ENCODE measurements at places on chromosomes 11 and 22. TPM values are rescaled to one million over a fixed set of nuclear protein-coding genes. Genes with fewer than 3 reads are reported as not detected.

SHISA8 gene
- total RNA-seq: 0.16 TPM

MAJIN gene
- not detected for total RNA-seq

DCHS1 gene
- 1.4 TPM for total RNA-seq

OR6A2 gene
- total RNA-seq: 0.08 TPM

ANKK1 gene
- total RNA-seq: 0.72 TPM

BIK gene
- 22.9 TPM for total RNA-seq

OR5J2 gene
- total RNA-seq: not detected

ARHGAP8 gene
- total RNA-seq: 8.9 TPM

KCNJ11 gene
- total RNA-seq: 0.36 TPM

TEX54 gene
- not detected for total RNA-seq

AIFM3 gene
- total RNA-seq: 1.5 TPM

PIH1D2 gene
- 1.6 TPM for total RNA-seq

OR51E2 gene
- not detected for total RNA-seq

CSRP3 gene
- total RNA-seq: not detected

C22orf42 gene
- total RNA-seq: not detected

SEC14L2 gene
- total RNA-seq: 19.9 TPM

C22orf31 gene
- not detected for total RNA-seq
